C1 segment of cervical spinal cord (tissue), 14 donors: ENCODE measurements at places on chromosomes 4 and X.

DNA sequence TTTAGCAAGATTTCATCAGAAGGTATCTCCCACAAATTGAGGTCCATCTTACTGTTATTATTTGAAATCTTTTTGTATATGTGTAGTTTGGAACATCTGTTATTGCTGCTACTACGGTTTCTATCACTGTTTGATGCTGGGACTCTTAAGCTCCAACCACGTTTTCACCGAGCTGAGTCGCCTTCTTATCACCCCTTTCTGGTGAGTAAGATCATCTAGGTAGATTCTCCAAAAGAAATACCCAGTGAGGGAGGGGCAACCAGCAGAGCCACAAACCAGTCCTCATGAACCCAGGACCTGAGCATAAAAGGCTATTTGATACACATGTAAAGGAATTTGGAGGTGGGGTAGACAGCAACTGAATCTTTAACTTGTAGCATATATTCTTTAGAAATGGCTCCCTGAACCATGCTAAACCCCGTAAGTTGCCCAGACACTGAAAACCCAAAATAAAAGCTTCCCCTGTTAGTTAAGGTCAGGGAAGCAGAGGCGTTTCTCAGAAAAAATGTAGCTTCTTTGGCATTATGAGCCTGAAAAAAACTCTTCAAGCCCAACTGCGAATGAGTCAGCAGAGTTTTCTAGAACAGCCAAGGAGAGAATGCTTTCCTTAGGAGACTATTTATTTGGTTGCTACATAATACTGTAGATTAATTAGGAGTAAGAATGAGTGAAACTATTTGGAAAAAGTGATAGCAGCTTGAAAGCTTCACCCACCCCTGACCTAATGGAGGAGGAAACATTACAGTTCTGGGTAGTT, 53.8 kb upstream of the ATXN3L start:
- no peak for DNase-seq

- DNase-seq = no peak
Observed at GRCh38 chr4:10075158-10075863, 41.3 kb downstream of the WDR1 start.

DNA sequence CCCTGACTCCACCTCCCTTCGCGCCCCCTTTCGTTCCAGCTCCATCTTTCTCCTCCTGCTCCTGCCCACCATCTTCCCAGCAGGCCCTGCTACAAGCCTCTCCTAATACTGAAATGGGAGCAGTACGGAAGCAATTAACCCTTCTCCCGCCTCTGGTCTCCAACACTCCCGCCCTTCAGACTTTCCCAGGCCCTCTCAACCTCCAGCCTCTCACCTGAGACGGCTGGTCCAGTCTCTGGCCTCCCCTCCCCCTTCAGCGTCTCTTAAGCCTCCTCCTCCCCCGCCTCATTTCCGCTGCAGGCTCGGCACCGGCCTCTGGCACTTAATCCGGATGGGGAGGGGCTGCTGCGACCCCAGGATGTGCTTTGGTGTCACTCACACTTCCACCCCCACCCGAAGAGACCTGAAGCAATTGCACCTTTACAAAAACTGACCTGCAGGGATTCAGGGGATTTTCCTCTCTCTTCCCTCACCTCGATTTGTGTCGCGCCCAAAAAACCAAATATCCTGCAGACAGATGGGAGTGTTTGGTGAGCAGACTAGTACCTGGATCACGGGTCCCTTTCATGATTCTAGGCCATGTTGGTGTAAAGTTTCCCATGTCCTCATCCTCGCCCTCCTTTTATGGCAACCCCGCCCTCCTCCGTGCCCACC, 657 bp downstream of the TCEAL8 start:
- peak; percentile 45 for DNase-seq

DNA sequence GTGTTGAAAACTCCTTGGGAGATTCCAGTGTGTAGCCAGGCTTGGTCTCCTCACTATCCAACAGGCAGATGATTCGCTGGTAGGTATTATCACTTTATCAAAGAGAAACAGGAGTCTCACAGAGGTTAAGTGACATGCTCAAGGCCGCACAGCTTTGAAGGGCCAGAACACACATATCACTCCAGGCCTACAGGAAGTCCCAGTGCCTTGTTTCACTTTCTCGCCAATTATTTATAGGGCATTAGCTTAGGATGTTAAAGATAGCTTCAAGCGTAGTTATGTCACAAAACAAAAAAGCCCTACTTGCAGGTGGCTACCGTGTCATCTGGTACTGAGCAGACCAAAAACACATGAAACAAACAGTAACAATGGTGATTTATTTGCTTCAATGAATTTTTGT, 13.2 kb downstream of the ATP8A1 start:
- DNase-seq = no peak

DNA sequence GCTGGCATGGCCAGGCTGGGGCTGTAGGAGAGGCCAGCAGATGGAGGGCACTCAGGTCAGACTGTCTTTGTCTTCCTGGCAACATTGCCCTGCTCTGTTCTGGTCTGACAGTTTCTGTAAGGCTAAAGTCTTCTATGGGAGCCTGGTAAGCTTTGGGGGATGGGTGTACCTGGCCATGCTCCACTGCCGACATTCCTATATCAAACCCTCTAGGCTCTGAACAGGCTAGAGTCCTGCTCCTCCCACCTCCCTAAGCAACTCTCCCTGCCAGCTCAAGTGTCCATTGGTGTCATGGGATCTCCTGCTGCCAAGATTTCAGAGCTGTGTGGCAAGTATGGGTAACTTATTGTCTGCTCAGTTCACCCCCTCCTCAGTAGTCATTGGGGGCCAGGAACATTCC, 163.5 kb upstream of the UGT8 start:
- DNase-seq = no peak

DNA sequence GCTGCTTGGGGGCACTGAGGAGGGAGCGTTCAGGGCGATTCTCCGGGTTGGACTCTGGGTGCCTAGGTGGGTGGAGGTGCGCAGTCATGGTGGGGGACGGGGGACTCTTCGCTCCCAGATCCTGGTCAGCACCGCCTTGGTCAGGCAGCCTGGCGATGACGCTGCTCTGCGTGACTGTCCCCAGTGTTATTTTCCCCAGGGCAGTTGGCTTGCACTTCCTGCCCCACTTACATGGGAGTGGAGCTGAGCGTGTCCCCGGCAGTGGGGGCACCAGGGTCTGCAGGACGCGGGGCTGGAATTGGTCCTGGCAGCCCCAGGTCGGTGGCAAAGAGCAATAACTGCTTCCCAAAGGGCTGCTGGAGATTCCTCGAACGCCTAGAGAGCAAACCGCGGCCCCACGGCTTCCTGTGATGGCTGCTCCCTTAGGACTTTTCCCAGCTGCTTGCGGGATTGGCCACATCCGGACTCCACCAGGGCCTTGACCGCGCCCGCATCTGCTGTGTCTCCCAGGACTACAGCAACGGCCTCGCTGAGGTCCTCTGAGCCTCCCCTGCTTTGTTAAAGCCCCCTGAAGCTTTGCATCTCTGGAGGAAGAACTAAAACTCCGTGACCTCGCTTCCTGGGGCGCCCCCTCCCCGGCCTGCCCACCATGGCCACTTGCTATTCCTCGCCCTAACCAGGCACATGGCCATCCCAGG, 35.3 kb upstream of the GPR78 start:
- DNase-seq = no peak

DNA sequence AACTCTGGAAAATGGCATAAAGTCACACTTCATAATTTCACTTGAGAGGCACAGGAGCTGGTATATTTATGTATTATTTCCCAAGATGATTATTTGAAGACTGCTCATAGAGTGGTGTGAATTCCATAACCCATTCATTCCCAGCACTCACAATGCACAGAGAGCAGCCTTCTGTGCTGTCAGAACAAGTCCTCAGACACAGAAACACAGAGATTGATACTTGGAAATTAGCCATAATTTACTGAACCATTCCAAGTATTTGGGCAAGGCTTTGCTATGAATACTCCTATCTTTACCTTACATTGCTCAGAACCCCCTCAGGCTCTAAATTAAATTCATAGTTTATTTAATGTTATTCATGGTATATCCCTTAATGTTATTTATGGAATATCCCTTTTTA, 53.6 kb downstream of the PABPC4L start:
- no peak for DNase-seq

- DNase-seq = no peak
Observed at GRCh38 chrX:363621-364375, 22.9 kb downstream of the PPP2R3B start.

- no peak for DNase-seq
Observed at GRCh38 chr4:8355864-8356565, 84.5 kb downstream of the ACOX3 start.

DNA sequence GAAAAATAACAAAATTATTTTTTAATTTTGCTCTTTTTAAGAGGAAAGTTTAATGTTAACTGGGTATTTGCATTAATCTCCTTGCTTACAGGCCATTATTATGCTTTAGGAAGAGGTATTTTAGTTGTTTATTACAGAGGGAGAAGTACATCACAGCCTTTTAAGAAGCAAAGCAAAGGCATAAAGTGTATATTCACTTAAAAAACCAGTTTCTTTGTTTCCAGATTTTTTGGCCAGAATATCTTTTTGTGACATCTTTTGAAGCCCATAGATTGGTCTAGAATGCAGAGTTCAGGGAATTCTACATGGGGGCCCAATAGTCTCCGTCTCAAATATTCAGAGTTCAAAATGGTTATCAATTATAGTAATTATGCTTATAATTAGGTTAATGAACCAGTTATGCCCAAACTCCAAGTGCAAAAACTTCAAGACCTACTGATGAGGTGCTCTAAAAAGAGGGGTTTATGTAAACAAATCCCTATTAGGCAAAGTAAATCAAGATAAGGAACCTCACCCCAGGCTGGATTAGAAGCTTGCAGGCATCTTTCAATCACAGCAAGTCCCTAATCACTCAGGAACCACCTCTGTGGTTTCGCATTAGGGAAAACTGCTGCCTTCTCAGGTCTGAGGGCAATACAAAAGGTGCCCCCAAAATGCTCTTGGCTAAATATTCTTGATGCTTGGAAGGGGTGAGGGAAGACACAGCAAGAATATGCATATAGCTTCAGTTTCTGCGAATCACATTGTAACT, 1.4 kb downstream of the CXXC4 start:
- no peak for DNase-seq

DNA sequence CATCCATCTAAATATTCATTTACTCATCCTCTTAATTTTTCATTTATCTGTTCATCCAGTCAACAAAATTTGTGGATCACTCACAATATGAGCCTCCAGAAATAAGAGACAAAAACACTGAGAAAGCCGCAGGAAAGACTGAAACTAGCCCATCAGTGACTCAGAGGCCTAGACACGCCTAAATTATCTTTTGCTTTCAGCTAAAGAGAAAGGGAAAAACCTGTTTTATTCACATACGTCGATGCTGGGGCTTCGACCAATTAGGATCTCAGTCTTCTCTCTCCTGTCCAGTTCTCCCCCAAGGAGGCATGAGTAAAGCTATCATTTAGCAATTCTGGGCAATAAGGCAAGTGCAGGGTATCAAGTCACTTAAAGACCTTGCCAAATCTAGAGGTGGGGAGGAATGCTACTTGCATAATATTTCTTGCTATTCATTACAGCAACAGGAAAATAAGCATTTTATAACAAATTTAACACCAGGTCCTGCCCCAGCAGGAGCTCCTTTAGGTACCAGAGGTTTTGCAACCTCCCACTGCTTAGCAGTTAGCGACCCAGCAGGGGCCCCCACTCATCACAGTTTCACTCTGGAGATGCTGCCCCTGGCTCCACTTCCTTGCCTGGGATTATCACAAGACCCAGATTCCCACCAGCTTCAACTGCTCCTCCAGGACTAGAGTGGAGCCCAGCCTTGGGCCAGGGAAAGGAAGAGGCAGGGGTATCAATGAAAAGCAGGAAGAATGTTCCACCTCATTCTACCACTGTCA, 30.1 kb upstream of the TMEM154 start:
- DNase-seq = no peak

GRCh38 chrX:148333989-148334388, 166.4 kb upstream of the AFF2 start:
- DNase-seq = no peak

GRCh38 chr4:102791318-102791835, 30.6 kb upstream of the MANBA start:
- no peak for DNase-seq

GRCh38 chr4:186829097-186829496, 105.4 kb upstream of the FAT1 start:
- DNase-seq = no peak

- DNase-seq = no peak
Observed at GRCh38 chr4:56321251-56321650, 66.0 kb downstream of the AASDH start.

GRCh38 chrX:105701310-105702052, 120.9 kb upstream of the NRK start:
- no peak for DNase-seq

DNA sequence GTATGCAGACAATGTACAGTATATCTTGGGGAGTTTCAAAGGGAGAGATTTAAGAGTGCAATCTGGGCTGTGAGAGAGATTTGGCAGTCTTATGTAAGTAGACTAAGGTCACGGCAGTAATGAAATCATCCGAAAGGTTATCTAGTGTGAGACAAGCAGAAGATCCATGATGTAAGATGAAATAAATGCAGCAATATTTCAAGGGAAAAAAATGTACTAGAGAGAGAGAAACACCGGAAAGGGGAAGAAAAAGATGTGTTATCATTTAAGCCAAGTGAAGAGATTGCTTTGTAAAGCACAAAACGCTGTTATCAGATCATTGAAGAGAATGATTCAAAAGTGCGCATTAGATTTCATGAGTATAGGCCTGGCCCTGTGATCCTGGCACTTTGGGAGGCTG, 88.4 kb upstream of the GUCY1A1 start:
- no peak for DNase-seq

GRCh38 chrX:102338162-102338561, 91.2 kb downstream of the NXF2 start:
- DNase-seq = no peak

- peak; percentile 49 for DNase-seq
Observed at GRCh38 chr4:89836031-89836745, 773 bp downstream of the SNCA start.

DNA sequence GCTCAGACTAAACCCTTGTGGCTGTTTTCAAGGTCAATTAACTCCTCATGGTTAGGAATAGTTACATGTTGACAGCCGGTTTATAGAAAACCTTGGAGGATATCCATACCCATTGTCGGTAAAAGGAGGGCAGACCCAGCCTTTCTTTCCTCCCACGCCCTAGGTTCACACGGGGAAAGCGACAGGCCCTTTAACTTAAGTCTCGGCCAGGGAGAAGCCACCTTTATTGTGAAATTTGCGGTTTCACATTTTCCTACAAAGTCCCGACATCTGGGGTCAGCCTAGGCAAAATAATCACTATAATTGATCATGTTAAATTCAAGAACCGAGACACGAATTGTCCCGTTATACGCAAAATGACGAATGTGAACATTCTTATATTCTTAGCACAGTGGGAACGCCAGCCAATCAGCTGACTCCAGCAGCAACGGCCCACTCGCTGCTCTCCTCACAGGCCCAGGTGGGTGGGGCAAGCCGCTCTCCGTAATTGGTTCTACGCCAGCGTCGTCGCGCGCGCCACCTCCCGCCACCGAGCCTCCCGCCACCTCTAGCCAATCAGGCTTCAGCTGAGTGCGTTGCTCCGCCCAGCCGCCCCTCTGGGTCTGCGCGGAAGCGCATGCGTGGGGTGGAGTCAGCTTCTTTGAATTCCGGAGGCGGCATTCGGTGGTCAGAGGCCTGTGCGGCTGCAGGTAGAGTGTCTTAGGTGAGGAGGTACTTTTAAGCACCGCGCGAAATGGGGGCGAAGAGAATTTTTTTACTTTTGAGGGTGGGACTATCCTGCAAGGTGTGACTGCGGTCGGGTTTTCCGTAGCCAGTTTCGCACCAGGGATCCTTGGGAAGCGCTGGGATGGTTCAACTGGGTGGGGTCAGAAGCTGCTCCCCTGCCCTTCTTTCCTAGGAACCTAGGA, at the start of gene CENPI:
TSS of gene CENPI (plus strand) at position 659 of the 908 bp plus-strand sequence. CDS start 2,867 bp downstream, outside the sequence.
- DNase-seq = peak; percentile 88
